Left cardiac atrium (tissue), 4 donors: ENCODE measurements at places on chromosomes 4 and X. TPM values are rescaled to one million over a fixed set of nuclear protein-coding genes. Genes with fewer than 3 reads are reported as not detected.

- no peak for DNase-seq
Observed at GRCh38 chr4:139826426-139826825, 160.8 kb downstream of the MGST2 start.

DNA sequence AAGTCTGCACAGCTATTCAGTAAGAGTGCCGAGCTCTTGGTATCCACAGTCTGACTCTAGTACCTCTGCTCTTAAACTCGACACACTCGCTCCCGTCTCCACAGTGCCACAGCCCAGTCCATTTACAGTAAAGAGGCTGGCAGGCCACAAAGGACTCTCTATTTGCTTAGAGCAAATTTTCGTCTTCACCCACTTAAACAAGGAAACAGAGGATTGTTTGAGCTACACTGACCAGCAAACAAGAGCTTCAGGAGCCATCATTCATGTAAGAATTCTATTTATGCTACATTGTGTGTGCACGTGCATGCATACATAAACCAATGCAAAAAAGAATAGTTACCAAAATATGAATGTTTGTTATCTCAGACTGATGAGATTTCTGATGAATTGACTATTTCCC is 290.2 kb downstream of the USP46 start:
- no peak for DNase-seq

DNA sequence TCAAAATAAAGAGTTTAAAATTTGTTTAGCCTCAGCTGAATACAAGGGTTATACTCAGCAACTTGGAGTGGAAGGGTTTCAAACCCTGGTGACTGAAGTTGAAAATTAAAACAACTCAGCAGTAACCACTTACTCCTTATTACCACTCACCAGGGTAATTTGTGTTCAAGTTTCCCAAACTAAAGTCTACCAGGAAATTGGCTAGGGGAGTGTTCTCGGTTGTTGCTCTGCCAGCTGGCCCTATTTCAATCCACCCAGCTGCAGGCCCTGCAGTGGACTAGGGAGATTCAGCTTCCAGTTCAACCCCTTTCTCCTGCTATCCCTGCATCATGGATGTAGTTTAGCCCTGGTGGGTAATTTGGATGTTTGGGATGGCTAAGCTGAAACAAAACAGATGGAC is 37.8 kb upstream of the EXOC1L start:
- no peak for DNase-seq

DNA sequence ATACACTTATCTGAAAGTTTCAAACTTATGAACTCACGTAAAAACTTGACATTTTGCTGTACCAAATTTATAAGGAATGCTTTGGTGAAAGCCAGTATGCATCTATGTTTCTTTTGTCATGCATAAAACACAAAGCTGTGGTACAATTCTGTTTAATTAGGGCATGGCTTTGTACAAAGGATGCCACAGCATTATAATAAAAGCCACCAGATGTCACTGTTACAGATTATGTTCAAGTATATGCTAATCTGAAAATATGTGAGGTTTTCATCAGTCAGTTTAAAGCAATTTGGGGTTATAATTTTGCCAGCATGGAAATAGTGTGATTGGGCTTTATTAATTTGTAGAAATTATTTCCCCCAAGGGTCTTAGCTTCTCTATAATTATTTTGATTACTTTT is 69.0 kb downstream of the ATOH1 start:
- no peak for DNase-seq

The CT45A1 gene
- not detected for total RNA-seq

The ETDC gene
- not detected for total RNA-seq

The ADH7 gene
- not detected for total RNA-seq
